Chondrocyte (in vitro differentiated cells): ENCODE measurements at places on chromosomes 13 and 19. TPM values are rescaled to one million over a fixed set of nuclear protein-coding genes. Genes with fewer than 3 reads are reported as not detected.

Gene ZNF726
- total RNA-seq: 0.41 to 2.4 TPM (median 0.67 TPM) in 3 replicates

Gene FLT3LG
- 1.6 to 3.4 TPM (median 1.9 TPM) in 3 replicates for total RNA-seq

Gene GPALPP1
- 19.3 to 30.8 TPM (median 21.5 TPM) in 3 replicates for total RNA-seq

Gene IGFL3
- 0.70 to 1.1 TPM in 2 of 3 replicates, not detected in the other for total RNA-seq

Gene TSSK6
- total RNA-seq: 1.3 to 1.8 TPM (median 1.4 TPM) in 3 replicates

Gene KRTDAP
- not detected in 3 replicates for total RNA-seq

Gene DAND5
- total RNA-seq: 0.36 to 0.57 TPM (median 0.41 TPM) in 3 replicates

Gene ZNF90
- 2.3 to 5.1 TPM (median 2.4 TPM) in 3 replicates for total RNA-seq

Gene CD79A
- total RNA-seq: 0.36 TPM in 1 of 3 replicates, not detected in the others
